ENCODE measurements at places on chromosomes 12 and 14.

- peak; percentile 35 for DNase-seq
These were observed 4.1 kb upstream of the IGF1 start for GRCh38 chr12:102484428-102484958.

GRCh38 chr12:26556916-26557315 is 276.1 kb downstream of the ITPR2 start:
- DNase-seq = no peak

- DNase-seq = no peak
These were observed 42.1 kb upstream of the FAM222A start for GRCh38 chr12:109671502-109671901.

DNA sequence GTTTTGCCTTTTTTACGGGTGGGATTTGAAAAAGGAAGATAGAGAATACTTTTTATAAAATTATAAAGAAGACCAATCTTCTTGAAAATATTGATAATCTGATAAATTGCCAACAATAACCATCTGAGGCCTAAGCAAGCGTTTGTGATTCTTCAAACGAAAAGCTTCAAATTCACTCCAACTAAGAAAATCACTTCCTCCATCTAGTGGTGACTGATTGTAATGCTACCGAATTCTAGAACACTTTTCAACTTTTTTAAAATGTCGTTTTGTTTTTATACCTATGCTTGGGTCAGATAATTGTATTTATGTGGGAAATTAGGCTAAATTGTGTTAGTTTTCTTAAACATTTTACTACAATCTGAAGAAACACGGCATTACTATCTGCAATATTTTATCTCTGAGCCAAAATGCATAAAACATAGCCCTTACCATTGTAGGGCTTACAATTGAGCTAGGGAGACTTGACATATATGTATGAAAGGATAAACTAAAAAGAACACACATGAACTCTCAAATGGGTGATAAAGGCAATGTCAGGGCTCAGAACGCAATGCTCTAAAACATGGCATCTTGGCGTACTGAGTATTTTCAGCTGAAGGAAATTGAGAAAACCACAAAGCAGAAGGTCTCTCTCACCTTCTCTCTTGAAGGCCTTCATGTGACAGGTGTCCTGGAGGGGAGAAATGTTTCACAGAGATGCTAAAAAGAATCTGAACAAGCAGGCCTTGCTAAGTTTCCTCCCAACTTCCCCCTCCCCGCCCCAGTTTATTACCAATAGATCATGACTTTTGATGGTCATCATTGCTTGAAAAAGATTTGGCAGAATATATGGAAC is 36.8 kb upstream of the G2E3 start:
- DNase-seq = no peak

GRCh38 chr12:39272871-39273655 is 169.9 kb downstream of the KIF21A start:
- peak; percentile 0 for DNase-seq
